NCI-H2029 (cell line): ENCODE measurements at places on chromosomes 6 and 20.
A peak's percentile ranks its signal among the peaks of the same experiment; 100 is the strongest.

DNA sequence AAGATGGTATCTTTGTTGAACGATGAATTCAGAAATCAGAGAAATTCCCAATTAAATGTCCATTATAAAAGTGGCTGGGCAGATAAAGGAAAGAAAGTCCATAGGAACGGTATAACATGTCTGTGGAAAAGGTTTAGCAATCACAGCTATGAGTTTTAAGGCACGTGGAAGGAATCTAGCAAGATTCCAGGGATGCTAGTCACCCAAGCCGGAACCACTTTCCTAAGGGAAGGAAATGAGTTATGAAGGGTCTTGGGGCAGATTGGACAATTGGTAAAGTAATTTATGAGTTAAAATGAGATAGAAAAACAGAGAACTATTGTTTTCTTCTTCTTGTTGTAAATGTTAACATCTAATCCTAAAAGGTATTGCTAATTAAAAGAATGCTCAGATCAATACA is 384.8 kb downstream of the ADGRB3 start:
- DNase-seq: no peak

DNA sequence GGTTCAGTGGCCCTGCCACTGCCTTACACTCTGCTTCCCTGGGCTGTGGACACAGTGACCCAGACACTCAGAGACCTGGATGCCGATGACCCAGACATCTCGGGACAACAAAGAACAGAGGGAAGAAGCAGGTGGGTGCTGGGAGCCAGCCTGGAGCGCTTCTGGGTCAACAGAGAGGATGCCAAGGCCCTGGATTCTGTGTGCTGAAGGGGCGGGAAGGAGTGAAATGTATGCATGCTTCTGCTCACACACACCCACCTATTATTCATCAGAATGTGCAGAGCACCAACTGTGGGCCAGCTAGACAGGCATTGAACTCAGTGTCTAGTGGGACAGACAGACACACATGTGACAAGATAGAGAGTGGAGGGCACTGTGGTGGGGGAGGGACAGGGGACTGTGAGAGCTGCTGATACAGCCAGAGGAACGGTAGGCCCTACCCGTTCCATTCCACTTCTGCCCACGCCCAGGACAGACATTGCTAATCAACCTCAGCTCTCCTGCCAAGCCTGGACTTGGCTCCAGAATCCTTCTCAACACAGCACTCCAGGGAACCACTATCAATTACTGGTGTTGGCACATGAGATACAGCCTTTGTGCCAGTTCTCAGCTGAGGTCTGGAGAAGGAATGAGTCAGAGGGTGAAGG is 20.2 kb downstream of the KCNK15 start:
- peak; percentile 81 for DNase-seq

DNA sequence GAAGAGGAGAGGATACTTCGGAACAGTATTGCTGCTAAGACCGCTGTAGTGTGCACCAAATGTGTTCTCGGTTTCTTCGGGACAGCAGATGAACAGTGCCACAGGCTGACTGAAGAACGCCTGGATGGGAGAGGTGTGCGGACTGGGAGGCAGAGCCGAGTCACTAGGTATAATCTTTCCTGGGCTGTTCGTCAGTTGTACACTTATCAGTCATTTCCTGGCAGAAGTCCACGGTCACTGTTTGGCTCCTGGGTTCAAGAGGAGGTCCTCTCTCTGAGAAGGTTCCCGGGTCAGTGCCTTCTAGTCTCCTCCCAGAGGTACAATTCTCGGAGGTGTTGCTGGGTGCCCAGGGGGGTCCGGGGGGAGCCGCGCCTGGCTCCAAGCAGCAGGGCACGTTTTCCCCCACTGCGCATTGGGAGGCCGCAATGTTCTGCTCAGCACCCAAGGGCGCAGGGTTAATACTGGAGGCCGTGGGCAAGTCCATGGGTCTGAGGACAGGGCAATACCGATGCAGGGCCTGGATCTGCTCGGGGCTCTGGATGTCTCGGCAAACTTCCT is 38.1 kb downstream of the GJA10 start:
- no peak for DNase-seq

DNA sequence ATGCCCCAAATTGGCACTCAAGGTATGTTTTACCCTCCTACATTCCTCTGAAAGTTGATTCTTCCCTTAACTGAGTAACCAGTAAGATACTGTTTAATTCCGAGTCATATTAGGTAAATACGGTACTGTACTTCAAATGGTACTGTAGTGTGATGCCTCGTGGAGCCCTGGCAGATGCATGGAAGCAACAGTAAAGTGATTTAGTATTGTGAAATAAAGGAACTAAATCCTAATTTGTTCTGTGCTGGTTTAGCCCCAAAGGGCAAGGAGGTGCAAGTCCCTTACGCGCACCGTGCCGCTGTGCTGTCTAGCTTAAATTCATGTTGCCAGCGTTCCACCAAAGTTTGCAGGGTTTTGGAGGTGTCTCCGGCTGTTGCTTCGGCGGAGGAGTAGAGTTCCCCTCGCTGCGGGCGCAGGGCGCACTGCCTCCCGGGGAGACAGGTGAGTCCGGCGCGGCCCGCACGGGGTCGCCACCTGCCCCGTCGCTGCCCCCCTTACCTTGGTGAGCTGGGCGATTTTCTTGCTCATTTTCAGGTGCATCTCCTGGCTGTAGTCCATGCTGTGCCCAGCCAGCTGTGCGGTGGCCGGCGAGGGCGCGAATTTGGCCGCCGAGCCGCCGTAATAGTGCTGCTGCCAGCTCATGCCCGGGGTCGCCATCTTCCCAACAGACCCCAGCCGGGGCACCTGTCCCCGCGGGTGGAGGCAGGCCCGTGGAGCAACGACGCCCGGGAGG is 655 bp downstream of the FAM184A start:
- DNase-seq: peak; percentile 56

DNA sequence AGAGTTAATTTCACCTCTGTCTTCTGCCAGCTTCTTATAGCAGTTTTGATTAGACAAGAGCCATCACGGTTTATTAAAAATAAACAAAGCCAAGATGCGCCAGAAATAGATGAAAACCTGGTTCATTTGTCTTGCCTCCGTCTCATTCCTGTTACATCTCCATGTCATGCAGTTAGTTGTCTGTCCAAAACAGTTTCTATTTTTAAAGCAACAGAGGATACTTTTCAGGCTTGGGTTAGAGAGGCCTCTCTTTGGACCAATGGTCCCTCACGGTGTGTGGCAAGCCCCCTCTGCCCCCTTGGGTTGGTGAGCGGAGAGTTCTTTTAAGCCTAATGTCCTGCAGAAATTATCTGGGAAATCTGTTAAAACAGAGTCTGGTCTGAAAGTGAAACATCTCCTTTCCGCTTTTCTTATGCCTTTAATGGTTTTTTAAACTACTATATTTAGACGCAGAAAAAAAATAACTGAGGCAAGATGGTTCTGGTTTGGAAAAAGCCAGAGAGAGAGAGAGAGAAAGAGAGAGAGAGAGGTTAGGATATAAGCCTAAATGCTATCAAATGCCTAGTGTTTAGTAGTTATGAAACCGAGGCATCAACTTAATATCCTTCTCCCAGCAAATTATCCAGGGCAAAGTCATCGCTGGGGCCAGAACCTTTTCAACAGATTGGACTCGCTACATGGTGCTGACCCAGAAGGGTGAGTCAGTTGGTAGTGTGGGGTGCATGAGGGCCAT is 64.5 kb downstream of the ZDHHC14 start:
- DNase-seq: no peak

- DNase-seq: no peak
Observed at GRCh38 chr20:20611167-20611566, 101.3 kb downstream of the RALGAPA2 start.

- no peak for DNase-seq
Observed at GRCh38 chr6:139754898-139755775, 380.7 kb upstream of the CITED2 start.

DNA sequence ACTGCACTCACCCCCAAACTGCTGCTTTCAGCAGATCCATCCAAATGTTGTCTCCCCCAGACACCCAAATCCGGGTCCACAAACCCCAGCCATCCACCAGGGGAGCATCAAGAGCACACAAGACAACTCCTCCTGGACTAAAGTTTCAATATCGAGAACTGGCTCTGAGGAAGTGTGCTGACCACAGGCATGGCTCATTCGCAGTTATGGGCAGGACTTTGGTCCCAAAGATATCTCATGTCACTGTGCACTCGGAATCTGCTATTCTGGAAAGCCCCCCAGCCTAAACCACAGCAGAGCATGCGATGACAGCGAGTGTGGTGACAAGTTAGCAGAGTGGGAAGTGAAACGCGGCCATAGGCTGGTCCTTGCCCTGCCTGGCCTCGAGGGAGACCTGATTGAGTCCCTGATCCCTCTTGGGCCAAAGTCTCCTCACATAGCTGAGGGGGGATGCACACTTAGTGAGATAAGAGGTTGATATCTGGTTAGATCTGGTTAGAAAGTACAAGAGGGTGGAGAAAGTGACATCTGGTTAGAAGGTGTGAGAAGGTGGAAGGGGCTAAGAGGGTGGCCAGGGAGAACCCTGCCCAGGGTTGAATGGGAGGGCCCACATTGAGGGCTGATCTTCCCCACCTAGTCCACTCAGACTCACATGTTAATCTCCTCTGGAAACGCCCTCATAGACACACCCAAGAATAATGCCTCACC is 149.7 kb downstream of the MRPL14 start:
- no peak for DNase-seq

GRCh38 chr6:167275001-167275400 is 16.1 kb upstream of the UNC93A start:
- DNase-seq: no peak

GRCh38 chr6:15682965-15683822 is 20.4 kb upstream of the DTNBP1 start:
- DNase-seq: no peak

DNA sequence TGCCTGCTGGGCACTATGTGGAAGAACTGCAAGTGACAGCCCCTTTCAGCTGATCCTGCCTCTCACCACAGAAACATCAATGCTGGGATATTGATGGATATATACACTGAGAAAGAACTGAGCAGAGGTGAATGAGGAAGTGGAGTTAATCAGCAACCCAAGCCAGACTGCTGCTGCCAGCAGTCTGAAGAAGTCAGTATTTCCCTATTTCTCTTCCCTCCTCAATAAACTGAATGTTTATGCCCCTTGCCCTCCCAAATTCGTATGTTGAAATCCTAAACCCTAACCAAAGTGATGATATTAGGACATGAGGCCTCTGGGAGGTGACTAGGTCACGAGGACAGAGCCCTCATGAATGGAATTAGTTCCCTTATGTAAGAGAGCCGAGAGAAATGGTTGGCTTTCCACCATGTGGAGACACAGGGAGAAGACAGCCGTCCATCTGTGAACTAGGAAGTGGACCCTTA is 76.3 kb downstream of the CDK19 start:
- no peak for DNase-seq

DNA sequence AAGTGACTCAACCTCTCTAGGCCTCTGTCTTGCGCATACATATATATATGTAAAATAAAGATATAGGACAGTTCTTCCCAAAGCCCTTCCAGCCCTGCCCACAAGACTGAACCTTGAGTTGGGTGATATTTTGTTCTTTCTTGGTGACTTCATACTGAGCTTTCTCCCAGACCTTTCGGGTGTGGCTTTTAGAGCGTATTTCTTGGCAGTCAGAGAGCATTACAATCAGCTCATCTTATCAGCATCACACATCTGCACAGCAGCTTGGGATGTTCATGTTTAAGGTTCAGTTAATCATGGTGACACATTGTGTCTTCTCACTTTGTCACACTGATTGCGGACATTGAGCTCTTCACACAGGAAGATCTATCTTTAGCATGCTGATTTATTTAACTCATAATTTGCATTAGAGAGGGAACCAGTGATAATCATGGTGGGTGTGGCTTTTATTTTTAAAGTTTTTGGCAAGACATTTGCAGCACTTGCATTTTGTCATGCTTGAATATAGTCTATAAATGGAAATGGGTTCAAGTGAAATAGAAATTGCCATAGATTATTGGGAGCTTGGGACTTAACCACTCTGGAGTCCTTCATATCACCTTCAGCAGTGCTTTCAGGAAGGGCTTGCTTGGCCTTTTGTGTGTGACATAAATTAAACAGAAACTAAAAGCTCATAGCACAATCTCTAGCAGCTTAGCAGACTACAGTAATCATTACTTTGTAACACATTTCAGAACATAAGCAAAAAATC is 8.3 kb downstream of the KIF3B start:
- no peak for DNase-seq

DNA sequence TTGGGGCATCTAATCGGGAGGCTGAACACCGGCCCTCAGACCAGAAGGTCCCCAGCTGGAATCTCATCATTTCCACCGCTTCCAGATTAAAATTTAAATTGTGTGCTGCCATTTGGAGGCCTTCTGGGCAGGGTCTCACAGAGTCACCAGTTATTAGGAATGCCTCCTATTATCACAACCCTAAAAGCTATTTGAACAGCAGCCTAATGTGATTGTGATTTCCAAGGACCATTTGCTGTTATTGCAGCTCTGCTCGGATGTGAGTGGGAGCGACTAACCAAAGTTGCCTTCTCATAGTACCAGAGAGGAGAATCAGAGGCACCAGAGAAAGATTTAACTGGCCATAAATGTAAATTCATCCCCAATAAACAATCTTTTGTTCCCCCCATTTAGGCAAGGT is 277.3 kb downstream of the RNF144B start:
- DNase-seq: no peak

DNA sequence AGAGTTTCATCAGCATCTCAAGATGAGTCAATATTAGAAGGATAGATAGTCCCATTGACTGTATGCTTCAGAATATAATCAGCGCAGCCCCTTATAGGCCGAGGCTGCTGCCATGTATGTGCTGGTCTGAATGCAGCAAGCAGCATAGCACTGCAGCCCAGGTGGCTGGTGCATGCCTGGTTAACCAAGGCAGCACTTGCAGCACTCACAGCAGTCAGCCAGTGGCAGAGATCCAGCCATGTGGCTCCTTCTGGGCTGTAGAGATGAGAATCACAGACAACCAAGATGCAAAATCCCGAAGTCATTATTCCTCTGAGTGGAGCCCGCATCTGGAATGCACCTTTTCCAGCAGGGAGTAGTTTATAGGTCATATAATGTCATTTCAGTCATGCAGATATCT is 251.9 kb downstream of the UST start:
- DNase-seq: no peak

- DNase-seq: no peak
Observed at GRCh38 chr6:4856785-4857184, 80.6 kb downstream of the CDYL start.

GRCh38 chr6:121435444-121436069 is at the start of gene GJA1:
TSS of gene GJA1 (plus strand) at chr6:121435646. CDS start at chr6:121446848, 11,202 bp downstream.
- no peak for DNase-seq

GRCh38 chr6:39881851-39882530 is 52.3 kb downstream of the MOCS1 start:
- DNase-seq: no peak
